ENCODE measurements at places on chromosomes 7 and 10.

GRCh38 chr10:112832361-112832878 lies 117.6 kb upstream of the TCF7L2 start:
- no peak for DNase-seq

- no peak for DNase-seq
These were observed 40.2 kb downstream of the WDR11 start for GRCh38 chr10:120891365-120891764.

- DNase-seq: no peak
These were observed 520 bp downstream of the FAM20C start for GRCh38 chr7:192701-193480.

DNA sequence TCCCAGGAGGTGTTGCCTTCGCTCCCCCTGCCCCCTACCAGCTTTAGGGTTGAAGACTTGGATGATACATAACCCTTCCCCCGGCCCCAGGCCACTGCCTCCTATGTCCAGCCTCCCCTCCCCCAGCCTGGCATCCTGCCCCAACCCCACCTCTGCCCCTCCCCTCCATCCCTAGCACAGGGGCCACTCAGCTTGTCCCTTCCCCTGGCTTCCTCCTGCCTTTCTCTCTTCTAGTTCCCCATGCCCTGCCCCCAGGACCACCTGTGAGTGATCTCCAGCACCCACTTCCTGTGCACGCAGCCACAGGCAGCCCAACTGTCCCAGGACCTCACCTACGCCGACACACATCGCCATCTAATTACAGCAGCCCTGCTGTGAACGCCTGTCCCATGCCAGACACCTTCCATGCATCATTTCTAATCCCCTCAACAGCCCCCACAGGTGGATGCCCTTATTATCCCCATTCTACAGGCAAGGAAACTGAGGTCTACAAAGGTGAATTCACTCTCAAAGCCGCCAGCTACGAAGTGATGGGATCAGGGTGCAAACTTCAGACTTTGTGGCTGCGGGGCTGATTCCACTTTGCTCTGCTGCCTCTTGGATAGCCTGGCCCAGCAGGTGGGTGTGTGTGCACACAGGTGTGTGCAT lies 82.4 kb upstream of the CHST15 start:
- DNase-seq: no peak

GRCh38 chr7:128923411-128923800 lies 12.9 kb upstream of the KCP start:
- no peak for DNase-seq

DNA sequence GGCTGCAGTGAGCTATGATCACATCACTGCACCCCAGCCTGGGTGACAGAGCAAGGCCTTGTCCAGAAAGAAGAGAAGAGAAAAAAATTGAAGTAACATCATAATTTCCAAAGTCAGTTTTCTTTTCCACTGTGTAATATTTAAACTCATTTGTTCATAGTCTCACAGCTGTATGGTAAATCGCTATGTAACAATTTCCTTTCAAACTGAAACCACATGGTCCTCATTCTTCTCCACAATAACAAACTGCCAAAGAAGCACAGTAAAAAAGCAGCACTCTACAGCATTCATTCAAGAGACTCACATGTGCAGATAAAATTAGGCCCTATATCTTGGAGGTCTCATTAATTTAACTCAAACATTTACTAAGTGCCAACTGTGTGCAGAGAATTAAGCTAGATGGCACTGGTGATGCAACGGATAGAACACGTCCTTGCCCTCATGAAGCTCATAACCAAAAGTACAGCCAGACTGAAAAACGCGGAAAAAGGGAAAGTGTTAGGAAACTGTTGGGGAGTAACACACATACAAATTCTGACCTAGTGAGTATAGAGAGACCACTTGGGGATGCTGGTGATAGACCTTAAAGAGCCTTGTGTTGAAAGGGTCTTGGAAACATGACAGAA lies 174.0 kb upstream of the KCTD7 start:
- DNase-seq: no peak

GRCh38 chr7:112987171-112987570 lies 99.5 kb downstream of the GPR85 start:
- no peak for DNase-seq

DNA sequence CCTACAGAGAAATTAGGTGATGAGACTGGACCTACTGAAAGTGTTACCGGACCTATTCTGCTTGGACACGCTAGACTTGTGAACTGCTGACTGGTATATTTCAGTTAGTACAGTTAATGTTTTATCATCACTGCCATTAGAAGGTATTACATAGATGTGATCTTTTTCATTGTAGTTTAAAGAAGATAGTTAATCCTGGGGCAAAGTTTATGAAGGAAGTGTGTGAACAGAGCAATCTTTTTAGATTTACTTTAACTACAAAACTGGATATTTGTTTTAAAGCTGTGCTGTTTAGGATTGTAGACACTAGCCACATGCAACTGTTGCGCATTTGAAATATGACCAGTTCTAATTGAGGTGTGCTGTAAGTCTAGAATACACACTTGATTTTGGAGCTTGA lies 446.7 kb downstream of the AUTS2 start:
- no peak for DNase-seq
